H1 (cell line): ENCODE measurements at places on chromosomes 7 and 10. TPM values are rescaled to one million over a fixed set of nuclear protein-coding genes. Genes with fewer than 3 reads are reported as not detected.

PILRA gene
- 10.6 and 14.6 TPM in 2 replicates for polyA plus RNA-seq

BAMBI gene
- polyA plus RNA-seq: 5.6 and 7.3 TPM in 2 replicates

WASL gene
- 6.0 and 7.7 TPM in 2 replicates for polyA plus RNA-seq

EPO gene
- polyA plus RNA-seq: 0.42 and 0.67 TPM in 2 replicates

FKBP14 gene
- polyA plus RNA-seq: 2.2 and 3.2 TPM in 2 replicates

LRIT1 gene
- polyA plus RNA-seq: 0.03 and 0.09 TPM in 2 replicates

UCMA gene
- polyA plus RNA-seq: 1.2 and 1.8 TPM in 2 replicates

HMX2 gene
- polyA plus RNA-seq: 2.2 and 2.7 TPM in 2 replicates

CPEB3 gene
- 0.39 and 0.53 TPM in 2 replicates for polyA plus RNA-seq

SPDYE2 gene
- polyA plus RNA-seq: not detected in 2 replicates

NPTX2 gene
- polyA plus RNA-seq: 19.2 and 25.6 TPM in 2 replicates

GIMAP1 gene
- polyA plus RNA-seq: not detected in 2 replicates

IKZF1 gene
- 1.3 and 1.5 TPM in 2 replicates for polyA plus RNA-seq

RINT1 gene
- polyA plus RNA-seq: 5.0 and 7.8 TPM in 2 replicates

SYNPO2L gene
- polyA plus RNA-seq: 0.05 and 0.06 TPM in 2 replicates

ACTR1A gene
- polyA plus RNA-seq: 78.6 and 79.7 TPM in 2 replicates

SPDYE5 gene
- polyA plus RNA-seq: not detected in 2 replicates

ELAPOR2 gene
- 11.2 and 12.9 TPM in 2 replicates for polyA plus RNA-seq

ZNF800 gene
- 1.0 and 1.4 TPM in 2 replicates for polyA plus RNA-seq

ECHDC3 gene
- 15.6 and 19.1 TPM in 2 replicates for polyA plus RNA-seq

HEPACAM2 gene
- polyA plus RNA-seq: not detected in 2 replicates

LANCL2 gene
- polyA plus RNA-seq: 9.5 and 10.7 TPM in 2 replicates

CYP3A7 gene
- polyA plus RNA-seq: not detected in 2 replicates

ATOH7 gene
- polyA plus RNA-seq: 1.0 and 1.1 TPM in 2 replicates

OLAH gene
- not detected in 2 replicates for polyA plus RNA-seq

INMT gene
- 0.94 and 1.2 TPM in 2 replicates for polyA plus RNA-seq

ZNF92 gene
- 1.5 and 2.8 TPM in 2 replicates for polyA plus RNA-seq

C10orf88 gene
- polyA plus RNA-seq: 1.4 and 3.2 TPM in 2 replicates

RAMP3 gene
- 0.98 and 2.7 TPM in 2 replicates for polyA plus RNA-seq

PCGF5 gene
- polyA plus RNA-seq: 4.8 and 8.4 TPM in 2 replicates

POLD2 gene
- polyA plus RNA-seq: 214 and 289 TPM in 2 replicates

ZNF862 gene
- polyA plus RNA-seq: 1.8 and 2.8 TPM in 2 replicates
